OCI-M1 (cell line): ENCODE measurements at places on chromosomes 13 and 19.

DNA sequence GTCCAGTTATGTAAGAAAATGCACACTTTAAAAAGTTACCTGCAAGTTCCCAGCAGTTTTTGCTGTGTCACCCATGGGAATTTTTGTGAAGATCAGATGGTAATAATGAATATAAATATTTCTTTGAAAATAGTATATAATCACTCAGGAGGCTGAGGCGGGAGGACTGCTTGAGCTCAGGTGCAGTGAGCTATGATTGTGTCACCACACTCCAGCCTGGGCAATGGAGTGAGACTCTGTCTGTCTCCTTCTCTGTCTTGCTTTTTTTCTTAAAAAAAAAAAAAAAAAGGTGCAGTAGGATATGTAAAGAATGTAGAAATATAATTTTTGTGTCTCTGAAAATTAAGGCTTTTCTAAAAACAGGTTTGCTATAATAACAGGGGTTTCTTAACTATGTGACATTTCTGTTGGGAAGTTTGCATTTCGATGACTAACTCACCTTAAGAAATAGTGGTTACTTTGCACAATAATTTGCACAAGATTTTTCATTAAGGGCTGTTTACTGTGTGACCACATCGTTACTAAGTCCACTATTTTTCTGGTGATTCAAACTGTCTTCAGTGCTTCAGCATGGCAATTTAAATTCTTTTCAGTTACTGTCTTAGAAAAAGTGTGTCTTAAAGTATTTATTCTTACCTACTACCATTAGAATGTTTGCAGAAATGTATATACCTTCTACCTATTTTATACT is 37.3 kb downstream of the DNAJC3 start:
- DNase-seq: no peak

DNA sequence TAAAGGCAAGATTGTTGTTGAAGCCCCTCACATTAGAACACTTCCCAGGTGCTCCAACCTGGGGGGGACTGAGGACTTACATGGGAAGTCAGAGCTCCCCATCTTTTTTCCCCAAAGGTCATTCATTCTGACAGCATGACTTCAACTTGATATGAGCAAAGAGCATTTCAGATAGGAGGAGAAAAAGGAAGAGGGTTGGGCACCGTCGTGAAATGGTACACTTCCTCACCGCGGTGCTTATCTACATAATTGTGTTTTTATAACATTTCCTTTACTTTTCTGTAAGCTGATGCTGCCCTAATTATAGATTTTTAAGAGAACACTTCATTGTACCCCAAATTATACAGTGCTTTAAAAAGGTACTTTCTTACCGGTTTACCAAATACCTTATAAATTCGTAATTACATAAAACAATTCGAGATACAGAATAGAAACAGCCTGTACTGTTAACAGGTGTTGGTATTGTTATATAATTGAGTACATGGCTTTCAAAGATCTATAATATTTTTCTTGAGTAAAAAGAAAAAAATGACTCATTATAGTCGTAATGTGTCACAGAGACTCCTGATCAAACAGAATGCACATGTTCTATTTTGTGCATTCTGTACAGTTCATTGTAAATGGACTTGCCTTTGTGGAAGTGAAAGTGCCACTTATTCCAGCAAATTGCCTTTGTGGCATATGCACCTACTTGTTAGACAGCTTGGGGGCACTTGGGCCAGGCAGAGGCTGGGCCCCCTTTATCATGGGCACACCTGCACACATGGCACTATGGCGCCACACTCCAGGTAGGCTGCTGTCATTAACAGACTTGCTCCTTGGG is 81.8 kb downstream of the GGACT start:
- DNase-seq: peak; percentile 31

DNA sequence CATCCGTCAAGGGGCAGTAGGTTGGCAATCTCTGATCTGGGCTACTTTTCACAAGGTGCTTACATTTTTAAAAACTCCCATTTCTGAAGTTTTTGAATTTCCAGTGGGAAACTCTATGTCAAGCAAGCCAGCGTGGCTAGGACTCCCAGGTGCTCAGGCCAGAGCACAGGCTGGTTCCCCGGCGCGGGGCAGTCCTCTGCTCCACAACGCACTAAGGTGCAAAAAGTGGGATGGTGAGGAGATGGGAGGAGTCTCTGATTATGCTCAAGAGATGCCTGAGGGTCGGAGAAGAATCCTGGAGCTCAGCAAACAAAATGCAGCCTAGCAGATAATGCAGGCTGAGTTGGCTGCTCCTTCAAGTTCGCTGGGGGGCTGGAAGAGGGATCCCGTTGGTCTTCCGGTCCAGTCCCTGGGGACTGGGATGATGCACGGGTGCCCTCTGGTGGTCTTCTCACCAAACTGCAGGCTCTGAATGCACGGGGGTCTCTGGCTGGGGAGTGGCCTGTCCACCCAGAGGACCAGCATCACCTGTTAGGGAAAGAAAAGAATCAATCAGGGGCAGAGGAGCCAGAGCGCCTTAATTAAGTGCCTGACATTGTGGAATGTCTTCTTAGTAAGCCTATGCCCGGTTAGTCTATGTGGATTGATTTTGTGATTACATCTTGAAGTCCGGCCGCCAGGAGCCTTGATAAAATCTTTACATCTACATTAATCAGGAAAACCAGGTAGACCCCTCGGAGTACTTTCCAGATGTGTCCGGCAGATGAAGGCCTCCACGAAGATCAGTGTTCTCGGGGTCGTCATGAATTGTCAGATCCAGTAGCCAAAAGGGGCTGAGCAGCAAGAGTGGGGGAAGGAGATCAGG is 244.4 kb upstream of the MAB21L1 start:
- peak; percentile 82 for DNase-seq

DNA sequence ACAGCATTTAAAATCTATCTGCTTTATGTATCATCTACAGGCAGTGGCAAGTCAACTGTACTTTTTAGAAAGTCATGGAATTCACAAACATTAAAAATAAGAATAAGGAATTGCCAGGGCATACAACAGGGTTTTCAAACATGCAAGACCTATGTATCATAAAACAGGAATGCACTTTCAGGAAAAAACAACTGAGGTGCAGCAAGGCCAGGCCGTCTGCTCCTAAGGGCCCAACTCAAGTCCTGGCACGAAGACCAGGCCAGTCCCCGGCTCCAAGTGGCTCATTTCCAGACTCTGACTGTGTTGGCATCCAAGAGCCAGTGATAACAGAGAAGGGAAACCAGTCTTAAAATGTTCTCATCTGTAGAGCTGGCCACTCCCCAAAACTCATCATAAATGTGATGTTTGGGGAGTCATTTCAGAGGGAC is 7.1 kb downstream of the RFX2 start:
- no peak for DNase-seq

- DNase-seq: peak; percentile 56
Observed at GRCh38 chr13:94661406-94661805, 50.9 kb downstream of the SOX21 start.

GRCh38 chr19:17205237-17206140 is 9.7 kb upstream of the USE1 start:
- DNase-seq: peak; percentile 71

GRCh38 chr19:35213663-35214632 is 14.6 kb downstream of the FAM187B start:
- DNase-seq: peak; percentile 88

GRCh38 chr19:5079071-5079774 is 110.3 kb downstream of the KDM4B start:
- no peak for DNase-seq

DNA sequence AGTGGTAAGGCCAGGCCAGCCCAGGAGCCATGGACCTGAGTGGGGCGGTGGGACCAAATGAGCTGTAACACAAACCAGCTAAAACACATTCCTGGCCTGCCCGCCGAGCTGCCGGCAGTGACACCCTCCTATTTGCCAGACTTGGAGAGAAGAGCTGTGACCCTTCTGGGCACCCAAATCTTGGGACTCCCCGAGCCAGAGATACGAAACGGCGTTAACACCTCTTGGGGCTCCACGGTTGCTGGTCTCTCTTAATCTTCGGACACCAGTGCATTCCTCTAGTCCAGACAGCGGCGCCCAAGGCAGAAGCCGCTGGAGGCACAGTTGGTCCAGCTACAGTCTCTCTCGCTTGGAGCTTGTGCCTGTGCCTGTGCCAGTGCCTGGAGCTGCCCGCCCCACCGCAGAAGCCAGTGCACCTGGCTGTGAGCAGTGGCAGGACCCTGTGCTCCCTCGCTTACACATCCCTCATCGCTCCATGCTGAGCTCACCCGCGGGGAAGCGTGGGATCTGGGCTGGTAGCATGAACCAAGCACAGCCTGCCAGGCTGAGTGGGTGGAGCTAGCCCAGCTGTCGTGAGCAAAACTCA is 147.2 kb upstream of the KLHL1 start:
- DNase-seq: no peak

DNA sequence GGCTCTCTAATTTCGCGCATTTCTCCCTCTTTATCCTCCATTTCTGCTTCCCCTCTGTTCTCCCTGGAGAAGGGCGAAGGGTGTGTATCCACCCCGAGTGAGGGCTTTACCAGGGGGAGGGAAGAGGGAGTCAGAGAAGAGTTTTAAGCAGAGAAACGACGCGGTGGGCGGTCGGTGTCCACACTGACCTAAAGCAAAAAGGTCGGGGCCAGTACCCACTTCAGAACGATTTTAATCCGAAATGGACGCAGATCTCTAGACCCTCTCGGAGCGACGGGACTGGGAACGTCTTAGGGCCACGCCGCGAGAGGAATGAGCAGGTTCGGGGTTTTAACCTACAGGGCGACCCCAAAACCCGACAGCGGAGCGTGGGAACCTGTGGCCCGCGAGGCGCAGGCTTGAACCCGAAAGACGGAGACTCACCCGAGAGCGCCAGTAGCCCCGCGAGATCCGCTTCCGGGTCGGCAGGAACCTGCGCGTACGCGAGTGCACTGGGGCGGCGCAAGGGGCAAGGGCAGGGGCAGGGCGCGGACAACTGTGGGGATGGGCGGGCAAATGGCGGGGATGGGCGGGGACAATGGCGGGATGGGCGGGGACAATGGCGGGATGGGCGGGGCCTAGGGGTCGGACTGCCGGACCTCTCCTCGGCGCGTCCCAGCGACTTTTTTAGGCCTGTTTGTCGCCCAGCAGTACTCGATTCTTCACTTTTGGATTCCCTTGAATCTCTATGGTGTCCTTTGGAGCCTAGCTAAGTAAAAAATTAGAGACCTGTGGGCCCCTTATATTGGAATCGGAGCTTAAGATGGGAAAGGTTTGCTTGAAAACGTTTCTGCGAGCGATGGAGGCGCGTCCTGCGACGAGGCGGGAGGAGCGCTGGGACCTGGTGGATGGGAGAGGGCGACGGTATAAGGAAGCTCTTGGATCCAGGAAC is at the start of gene ZNF677:
ZNF677 (minus strand) TSS at position 463 of the 931 bp plus-strand sequence. CDS start 3,323 bp downstream, outside the sequence.
- DNase-seq: peak; percentile 96

GRCh38 chr19:35792312-35792711 is 16.9 kb downstream of the ARHGAP33 start:
- no peak for DNase-seq

- no peak for DNase-seq
Observed at GRCh38 chr19:7578127-7578526, 17.5 kb upstream of the CAMSAP3 start.
